ENCODE measurements at places on chromosomes 7 and 10. TPM values are rescaled to one million over a fixed set of nuclear protein-coding genes. Genes with fewer than 3 reads are reported as not detected.

Gene MKLN1
- 42.7 TPM for total RNA-seq

Gene CALCR
- 0.20 TPM for total RNA-seq

Gene INMT
- total RNA-seq = 200 TPM

Gene RELN
- total RNA-seq = 7.7 TPM

Gene PRLHR
- not detected for total RNA-seq

Gene NXPH1
- 0.17 TPM for total RNA-seq
